Esophagus muscularis mucosa (tissue), 4 donors: ENCODE measurements at places on chromosomes 16 and 17.

DNA sequence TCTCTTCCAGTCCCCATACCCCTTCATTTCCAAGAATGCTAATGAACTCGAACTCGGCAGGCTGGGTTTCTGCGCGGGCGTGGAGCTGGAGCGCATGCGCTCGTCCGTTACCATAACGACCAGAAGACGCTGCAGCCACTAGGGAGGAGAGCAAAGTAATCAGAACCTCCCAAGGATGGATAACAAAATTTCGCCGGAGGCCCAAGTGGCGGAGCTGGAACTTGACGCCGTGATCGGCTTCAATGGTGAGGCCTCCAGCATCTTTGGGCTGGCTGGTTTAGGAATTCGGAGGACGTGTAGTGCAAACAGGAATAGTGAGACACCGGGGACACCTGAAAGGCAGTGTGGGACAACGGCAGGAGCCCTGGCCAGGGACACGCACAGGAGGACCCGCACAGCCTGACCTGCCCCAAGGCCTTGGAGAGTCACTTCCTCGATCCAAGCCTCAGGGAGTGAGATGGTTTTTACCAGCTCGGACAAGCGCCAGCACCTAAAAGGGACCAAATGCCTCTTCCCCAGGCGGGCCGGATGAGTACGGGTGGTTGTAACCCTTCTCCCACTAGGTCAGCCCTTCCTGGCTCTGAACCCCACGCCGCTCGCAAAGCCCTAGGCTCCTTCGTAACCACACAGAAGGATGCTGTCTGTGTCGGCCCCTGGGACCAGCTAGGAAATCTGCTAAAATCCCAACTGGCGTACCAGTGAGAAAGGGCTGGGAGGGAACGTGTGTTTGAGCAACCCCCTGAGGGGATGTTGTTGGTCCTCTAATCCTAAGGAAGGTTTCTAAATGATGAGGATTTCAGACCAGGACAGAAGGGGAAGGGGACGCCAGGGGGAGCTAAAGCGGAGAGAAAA, at the start of gene CFAP52:
Gene CFAP52 (plus strand): TSS at position 122 of the 852 bp plus-strand sequence. CDS start 54 bp downstream, at position 176.
- peak; percentile 92 for DNase-seq

DNA sequence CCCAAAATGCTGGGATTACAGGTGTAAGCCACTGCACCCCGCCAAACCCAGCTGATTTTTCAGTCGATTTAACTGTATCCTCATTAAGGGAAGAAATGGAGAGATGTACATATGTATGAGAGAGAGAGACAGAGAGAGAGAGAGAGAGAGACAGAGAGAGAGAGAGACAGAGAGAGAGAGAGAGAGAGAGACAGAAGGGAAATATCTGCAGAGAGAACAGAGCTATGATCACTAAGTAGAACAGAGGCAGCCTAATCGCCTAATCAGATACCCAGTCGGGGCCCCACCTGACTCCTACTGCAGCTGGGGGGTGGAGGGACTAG, 70.0 kb downstream of the RBBP6 start:
- DNase-seq = no peak

DNA sequence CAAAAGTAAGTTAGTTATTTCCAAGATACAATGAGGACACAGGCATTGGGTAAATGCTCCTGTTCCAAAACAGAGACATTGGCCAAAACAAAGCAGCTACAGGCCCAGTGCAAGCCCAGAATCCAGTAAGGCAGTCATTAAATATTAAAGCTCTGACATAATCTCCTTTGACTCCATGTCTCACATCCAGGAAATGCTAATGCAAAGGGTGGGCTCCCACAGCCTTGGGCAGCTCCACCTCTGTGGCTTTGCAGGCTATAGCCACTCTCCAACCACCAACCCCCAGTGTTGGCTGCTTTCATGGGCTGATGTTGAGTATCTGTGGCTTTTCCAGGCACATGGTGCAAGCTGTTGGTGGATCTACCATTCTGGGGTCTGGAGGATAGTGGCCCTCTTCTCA, 733.4 kb upstream of the SOX9 start:
- DNase-seq = peak; percentile 83

DNA sequence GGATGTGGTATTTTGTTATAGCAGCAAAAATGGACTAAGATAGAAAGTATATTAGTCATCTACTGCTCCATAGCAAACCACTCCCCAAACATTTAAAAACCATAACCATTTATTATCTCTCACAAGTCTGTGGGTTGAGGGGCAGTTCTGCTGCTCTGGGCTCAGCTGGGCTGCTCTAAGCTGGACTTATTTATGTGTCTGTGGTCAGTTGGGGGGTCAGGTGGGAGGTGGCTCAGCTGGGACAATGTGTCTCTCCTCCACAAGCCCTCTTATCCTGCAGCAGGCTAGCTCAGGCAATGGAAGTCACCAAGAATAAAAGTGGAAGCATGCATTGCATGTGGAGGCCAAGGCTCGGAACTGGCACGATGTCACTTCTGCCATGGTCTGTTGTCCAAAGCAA, 226.1 kb upstream of the N4BP1 start:
- no peak for DNase-seq

GRCh38 chr17:48215583-48216139, 108.1 kb downstream of the SNX11 start:
- DNase-seq = no peak

- DNase-seq = no peak
Observed at GRCh38 chr17:42192189-42193126, 1.8 kb downstream of the GHDC start.

- DNase-seq = no peak
Observed at GRCh38 chr17:78708510-78708973, 73.5 kb downstream of the CYTH1 start.

GRCh38 chr17:55246583-55246982, 18.2 kb upstream of the HLF start:
- no peak for DNase-seq

DNA sequence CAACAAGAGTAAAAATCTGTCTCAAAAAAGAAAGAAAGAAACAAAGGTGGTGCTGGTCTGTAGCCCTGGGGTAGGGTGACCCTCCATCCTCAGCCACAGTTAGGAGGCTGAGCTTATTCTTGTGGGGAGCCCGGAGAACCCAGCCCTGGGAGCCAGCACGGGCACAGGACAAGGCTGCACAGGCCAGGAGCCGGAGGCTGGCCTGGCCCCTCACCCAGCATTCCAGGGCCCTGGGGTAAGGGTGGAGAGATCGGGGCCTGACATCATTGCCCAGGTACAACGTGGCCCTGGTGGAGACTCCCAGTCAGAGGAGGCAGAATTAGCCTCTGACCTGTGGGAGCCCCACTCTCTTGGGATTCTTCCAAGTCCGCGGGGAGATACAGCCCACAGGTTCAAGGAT, 10.3 kb upstream of the KRT17 start:
- DNase-seq = no peak

DNA sequence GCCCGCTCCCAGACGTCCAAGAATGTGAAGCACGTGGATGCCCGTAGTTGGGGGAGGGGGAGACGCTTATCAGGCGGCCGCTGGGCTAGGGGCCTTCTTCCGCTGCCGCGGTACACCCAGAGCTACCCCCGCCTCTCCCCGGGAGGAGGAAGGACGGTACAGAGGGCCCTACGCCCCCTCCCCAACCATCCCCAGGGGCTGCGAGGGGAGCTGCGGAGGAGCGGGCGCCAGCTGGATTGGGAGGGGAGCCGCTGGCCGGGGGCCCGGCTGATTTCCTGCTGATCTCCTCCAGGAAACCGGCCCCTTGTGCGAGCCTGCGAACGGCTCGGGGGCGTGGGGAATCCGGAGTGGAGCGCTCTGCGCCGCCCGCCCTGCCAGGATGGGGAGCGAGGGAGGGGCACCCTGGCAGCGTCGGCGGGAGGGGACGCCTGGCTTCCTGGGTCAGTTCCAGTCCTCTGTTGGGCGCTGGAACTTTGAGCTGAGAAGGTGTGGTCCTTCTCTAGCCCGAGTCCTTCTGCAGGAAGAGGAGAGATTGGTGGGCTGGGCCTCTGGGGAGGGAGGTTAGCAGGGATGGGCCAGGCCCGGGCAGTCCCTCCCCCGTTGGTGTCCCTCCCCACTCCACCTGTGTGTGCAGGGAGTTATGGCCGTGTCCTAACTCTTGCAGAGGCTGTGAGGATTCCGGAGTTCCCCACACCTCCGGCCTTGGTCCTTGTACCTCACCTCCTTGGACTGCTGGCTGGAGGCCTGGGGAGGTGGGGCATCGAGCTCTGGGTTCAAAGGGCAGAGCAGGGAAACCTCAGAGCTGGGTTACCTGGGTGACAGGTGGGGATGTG, 19.2 kb downstream of the GJD3 start:
- no peak for DNase-seq
